ENCODE measurements at places on chromosomes 12 and 14.
A peak's percentile ranks its signal among the peaks of the same experiment; 100 is the strongest.

DNA sequence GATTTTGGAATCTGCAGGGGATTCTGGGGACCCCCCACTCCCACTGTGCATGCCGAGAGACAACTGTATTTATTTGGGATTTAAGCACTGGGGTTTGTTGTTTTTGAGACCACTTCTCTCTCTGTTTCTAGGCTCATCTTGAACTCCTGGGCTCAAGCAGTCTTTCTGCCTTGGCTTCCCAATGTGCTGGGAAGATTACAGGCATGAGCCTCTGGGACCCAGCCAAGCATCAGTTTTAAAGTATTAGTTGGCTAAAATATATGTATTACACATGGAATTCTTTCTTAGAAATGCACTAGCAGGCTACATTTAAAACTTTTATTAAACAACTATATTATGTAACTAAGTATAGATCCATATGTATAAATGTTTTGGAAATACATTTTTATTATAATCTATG is 78.3 kb downstream of the AEBP2 start:
- DNase-seq = no peak

GRCh38 chr14:60599727-60600126 is 49.5 kb downstream of the SIX1 start:
- DNase-seq = no peak

DNA sequence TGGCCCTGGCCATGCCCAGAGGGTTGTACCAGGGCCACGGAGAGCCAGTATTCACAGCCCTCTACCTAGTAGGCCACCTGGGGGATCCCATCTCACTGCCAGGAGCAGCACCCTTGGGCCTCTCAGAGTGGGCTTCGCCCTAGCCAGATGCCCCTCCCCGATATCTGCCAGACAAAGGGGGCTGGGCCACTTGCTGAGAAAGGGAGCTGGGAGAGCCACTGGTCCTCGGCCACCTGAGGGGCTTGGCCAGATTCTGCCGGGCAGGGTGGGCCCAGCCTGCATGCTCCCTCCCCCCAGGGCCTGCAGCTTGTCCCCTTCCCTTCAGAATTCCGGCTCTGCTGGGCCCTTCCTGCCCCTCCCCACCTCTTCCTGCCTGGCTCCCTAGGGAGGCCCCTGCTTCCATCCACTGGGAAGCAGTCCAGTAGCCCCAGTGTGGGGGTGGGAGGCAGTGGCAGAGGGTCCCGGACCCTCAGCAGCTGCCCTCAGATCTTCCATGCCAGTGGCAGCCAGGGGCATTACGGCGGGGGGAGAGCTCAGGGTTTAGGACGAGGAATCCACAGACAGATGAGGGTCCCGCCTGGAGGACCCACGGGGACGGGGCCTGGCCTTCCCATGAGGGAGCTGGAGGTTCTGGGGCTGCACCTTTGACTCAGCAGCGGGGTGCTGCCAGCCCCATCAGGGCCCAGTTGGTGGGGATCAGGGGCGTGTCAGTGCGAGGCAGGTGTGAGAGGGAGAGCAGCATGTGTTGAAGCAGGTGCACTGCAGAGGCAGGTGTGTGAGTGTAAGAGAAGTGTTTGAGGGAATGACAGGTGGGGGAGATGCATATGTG is 2.4 kb downstream of the CRIP2 start:
- DNase-seq = peak; percentile 81

GRCh38 chr12:94078138-94078723 is 70.1 kb upstream of the PLXNC1 start:
- DNase-seq = no peak

DNA sequence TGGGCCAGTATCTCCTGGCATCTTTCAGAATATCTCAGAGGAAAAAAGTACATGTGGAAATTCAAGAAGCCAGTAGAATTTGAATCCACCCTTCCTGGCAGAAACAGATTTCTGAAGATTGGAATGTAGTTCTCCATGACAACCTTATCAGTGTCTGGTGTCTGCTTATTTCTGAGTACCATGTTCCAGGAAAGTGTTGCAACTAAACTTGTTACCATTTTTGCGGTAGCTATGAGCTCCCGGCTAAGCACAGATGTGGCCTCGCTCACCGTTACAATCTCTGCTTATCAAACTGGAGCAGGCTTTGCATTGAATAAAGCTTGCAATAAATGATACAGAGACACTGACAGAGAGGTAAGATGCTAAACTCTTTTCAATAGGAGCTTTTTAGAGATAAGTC is 13.0 kb upstream of the ITPR2 start:
- no peak for DNase-seq

Data from heart left ventricle (tissue), 16 donors.